ENCODE measurements at places on chromosomes 12 and 14. TPM values are rescaled to one million over a fixed set of nuclear protein-coding genes. Genes with fewer than 3 reads are reported as not detected.
A peak's percentile ranks its signal among the peaks of the same experiment; 100 is the strongest.

The C12orf75 gene
- 26.2 TPM for total RNA-seq

GRCh38 chr12:7042842-7043241 is 17.7 kb upstream of the C1S start:
- DNase-seq: no peak

DNA sequence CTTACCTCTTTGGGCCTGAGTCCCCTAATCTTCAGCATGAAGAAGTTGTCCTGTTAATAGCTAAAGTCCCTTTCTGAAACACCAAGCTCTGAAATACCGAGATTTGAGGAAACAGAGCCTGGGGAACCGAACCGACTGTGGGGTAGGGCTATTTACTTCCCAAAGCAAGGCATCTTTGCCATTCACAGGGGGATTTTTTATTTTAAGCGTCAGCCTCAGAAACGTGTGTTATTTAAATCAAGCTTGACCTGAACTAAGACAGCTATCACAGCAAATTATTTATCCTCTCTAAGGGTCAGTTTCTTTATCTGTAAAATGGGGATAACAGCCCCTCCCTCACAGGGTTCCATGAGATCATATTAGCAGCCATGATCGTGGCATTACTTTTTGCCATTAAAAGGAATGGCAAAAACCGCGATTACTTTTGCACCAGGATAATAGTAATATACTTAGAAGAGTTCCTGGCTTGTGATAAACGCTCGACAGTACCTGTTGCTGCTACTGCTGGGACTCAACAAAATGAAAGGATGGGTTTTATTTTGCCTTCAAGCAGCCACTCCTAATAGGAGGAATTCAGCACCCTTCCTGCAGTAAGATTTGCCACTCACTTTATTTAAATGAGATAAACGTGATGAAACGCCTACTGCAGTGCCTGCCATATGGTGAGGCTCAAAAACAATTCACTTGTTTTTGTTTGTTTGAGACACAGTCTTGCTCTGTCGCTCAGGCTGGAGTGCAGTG is 1.3 kb upstream of the CORO1C start:
- no peak for DNase-seq

The KCNJ8 gene
- total RNA-seq: 7.1 TPM

GRCh38 chr12:106282457-106283097 is 20.0 kb upstream of the TCP11L2 start:
- DNase-seq: peak; percentile 61

DNA sequence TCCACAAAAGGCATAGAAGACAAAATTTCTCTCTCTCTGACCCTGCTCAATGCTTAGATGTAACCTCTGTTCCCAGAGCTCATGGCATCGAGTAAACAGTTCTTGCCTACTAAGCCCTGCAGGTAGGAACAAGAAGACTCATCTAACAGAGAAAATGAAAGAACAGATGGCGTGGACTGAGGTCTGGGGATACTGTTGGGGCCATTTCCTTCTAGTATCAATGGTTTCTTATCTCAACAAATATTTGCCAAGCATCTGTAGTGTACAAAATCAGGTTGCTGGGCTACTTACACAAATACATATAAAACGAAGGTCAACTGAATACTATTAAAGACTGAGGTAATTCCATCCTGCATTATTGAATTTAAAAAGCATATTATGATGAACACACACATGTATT is 93.3 kb downstream of the RIMBP2 start:
- DNase-seq: no peak

DNA sequence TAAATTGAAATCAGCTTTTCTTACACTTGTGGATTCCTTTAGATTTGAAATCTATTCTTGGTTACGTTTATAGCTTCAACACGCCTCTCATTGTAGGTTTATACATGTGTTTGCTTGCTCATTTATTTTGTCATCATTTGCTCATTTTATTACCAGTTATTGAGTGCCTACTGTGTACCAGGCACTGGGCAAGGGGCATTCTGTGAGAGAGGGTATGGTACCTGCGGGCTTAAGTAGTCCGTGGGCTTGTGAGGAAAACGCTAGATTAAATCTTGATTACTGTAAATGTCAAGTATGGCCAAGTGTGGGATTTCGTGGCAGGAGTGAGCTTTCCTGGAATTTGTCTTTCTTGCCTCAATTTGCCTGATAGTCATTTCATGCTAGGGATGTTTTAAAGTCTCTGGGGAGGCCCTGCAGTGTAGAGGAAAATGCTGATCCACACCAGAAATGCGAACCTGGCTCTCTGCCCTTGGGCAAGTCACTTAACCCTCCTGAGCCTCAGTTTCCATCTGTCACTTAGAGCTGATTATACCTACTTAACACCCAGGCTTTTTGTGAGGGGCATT is 92.7 kb downstream of the CACNA1C start:
- no peak for DNase-seq

The SERPINA6 gene
- 0.76 TPM for total RNA-seq

DNA sequence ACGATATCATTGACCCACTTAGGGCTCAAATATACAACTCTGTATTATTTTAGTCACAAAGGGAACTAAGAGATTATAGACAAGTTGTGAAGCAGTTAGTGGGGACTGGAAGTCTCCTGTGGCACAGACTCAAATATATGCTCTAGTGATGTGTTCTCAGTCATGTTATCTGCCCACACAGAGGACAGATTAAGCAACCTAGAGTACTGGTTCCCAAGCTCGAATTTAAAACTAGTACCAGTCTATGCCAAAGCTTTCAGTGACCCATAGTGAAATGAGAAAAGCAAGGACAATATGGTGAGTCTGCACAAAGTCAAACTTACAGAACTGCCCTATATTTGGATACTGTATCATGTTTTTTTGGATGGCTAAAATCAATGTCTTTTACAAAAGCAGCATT is 389.3 kb downstream of the DIO2 start:
- no peak for DNase-seq

GRCh38 chr12:79933532-79934264 is 1.2 kb downstream of the PPP1R12A start:
- DNase-seq: no peak

DNA sequence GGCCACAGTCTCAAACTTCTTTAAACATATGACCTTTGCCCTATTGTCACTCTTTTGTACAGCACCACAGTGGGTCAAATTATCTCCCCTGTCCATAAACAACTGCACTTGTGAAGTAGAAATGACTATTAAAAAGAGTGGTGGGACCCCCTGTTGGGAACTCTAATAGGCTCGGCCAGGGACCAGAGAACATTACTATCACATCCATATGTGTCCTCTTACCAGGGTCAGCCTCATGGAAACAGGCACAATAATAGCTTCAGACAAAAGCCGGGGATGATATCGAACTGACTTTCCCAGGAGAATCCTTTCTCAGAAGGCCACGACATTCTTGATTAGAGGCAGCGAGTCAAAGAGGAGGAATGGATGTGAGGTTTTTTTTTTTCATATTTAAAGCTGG is 96.6 kb downstream of the NKX2-1 start:
- no peak for DNase-seq

All from uterus (tissue), 4 donors.